ENCODE measurements at places on chromosomes 3 and 15.

GRCh38 chr15:100341750-100342560, at the start of gene ADAMTS17:
TSS of gene ADAMTS17 (minus strand) at chr15:100341975. CDS start at chr15:100341899, 76 bp downstream.
- peak; percentile 93 for DNase-seq

GRCh38 chr3:176950743-176951142, 246.5 kb downstream of the TBL1XR1 start:
- no peak for DNase-seq

- DNase-seq: no peak
Measured at GRCh38 chr3:24378313-24378712, 116.3 kb downstream of the THRB start.

DNA sequence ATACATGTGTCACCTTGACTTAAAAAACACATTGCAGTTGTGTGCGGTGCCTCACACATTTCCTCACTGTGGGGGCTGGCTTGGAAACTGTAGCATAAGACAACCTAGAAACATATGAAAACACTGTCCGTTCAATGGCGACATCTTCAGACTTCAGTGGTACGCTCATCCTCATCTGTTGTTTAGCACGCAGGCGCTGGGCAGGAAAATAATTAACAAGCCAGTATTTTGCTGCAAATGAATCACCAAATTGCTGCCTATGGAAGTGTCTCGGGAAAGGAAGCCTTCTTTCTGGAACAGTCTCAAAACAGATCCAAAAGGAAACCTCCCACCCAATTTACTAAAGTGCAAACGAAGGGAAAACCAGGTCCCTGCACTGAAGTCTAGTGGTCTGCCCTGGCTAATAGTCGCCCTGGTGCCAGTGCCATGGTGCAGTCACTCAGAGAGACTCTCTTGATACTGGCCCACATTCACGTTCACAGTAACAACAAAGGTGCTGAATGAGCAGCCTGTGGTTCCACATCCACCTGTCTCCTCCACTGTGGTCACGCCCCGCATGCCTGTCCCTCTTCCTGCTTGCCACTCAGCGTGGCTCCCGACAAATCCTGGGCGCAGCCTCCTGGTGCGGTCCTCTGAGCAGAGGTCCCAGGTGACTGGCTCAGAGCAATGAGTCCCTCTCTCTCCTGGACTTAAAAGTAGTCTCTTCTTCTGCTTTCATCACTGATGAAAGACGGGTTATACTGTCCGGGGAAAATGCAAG, 35.6 kb upstream of the MUC13 start:
- no peak for DNase-seq

DNA sequence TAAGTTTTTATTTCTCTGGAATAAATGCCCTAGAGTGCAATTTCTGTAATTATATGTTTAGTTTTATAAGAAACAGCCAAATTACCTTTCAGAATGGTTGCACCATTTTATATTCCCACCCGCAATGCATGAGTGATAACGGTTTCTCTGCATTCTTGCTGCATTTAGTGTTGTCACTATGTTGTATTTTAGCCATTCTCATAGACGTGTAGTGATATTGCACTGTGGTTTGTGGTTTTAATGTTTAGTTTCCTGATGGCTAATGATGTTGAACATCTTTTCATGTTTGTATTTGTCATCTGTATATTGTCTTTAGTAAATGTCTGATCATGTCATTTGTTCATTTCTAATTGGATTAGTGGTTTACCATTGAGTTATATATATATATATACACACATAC, 73.0 kb upstream of the GOLIM4 start:
- DNase-seq: no peak

- no peak for DNase-seq
Measured at GRCh38 chr15:41987246-41987924, 15.0 kb upstream of the EHD4 start.

GRCh38 chr3:49787182-49787464, 781 bp upstream of the IP6K1 start:
- no peak for DNase-seq

DNA sequence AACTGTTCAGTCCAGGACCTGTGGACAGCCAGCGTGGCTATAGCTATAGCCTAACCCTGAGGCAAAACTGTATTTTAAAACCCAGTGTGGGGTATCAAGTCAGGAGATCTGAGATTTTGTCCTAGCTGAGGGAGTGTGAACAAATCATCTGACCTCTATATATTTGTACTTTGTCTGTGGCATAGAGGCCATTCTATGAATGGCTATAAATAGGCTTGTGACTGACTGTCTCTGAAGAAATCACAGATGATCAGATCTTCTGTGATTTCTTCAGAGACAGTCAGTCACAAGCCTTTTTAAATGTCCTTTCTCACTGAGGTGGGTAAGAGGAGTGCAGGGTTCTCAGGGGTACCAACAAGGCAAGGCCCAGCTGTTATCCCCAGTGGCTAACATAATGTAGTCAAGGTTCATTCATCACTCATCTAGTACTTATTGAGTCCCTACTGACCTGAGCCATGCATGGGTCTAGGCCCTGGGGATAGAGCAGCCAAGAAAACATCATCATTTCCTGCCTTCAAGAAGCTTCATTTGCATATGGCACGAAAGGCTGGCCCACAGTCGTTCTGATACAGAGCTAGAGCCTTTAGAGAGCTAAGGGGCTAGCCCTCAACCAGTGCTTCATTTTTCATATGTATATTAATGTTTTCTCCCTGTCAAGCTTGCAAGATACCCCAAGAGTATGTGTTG, 53.3 kb downstream of the TIPARP start:
- DNase-seq: no peak

DNA sequence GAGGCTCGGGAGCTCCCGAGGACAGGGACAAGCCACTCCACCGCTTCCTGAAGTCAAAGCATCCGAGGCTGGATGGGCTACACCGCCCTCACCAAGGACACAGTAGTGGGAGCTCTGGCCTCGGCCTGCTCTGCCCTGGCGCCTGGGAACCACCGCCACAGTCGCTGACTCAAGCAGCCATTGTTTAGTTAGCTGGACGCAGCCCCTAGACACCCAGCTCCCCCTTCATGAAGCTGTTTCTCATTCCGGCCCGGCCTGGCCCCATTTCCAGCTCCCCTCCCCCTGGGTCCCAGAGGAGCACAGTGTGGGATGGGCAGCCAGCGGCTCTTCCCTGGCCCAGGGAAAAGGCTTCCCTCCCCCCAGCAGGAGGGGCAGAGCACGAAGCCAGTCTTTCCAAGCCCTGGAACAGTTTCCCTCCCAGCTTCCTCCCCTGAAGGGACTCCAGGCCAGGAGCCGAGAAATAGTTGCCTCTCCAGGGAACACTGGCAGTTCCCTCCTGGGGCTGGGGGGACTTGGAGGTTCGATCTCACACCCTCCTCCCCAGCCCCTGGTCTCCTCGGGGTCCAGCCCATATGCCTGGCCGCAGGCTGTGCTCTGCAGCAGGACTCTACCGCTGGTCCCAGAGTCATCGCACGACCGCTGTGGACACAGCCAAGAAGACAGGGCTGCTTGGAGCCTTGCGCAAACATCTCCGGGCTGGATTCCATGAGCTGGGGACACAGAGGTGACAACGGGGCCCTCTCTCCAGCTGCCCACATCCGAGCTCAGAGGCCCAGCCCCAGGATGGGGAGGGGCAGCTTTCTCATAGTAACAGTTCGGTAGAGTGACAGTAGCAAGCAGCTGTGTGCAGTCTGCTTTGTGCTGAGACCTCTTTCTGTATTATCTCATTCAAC, 10.0 kb downstream of the PLXND1 start:
- DNase-seq: no peak

GRCh38 chr15:40066589-40066988, 27.6 kb upstream of the SRP14 start:
- no peak for DNase-seq

DNA sequence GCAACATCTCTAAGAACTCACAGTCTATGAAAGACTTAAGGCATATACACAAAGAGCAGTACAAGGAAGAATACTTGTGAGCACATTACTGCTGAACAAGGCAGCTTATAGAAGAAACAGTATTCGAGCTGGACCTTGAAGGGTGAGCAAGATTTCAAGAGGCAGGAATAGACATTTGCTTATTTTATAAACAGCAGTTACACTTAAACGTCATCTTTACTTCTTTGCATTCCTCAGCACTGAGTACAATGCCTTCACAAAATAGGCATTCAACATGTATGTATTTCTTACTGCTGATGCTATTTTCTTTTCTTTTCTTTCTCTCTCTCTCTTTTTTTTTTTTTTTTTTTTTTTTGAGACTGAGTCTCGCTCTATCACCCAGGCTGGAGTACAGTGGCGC, 205.8 kb downstream of the ZIC4 start:
- DNase-seq: no peak

DNA sequence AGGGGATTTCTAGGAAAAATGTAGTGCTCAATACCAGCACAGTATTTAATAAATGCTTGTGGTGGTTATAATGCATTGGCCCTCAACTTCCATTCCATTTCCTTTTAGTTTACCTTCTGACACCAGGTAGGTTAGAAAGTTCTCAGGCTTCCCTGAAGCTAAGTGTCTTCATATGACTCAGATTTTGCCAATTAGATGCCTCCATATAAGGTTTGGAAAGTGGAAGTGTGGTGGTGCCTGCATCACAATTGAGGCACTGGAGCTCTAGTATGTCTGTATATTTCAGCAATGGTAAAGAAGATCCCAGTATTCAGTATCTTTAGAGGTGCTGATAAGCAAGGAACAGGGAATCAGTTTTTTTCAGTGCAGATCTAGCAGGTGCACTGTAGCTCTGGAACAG, 18.3 kb downstream of the XRN1 start:
- no peak for DNase-seq

DNA sequence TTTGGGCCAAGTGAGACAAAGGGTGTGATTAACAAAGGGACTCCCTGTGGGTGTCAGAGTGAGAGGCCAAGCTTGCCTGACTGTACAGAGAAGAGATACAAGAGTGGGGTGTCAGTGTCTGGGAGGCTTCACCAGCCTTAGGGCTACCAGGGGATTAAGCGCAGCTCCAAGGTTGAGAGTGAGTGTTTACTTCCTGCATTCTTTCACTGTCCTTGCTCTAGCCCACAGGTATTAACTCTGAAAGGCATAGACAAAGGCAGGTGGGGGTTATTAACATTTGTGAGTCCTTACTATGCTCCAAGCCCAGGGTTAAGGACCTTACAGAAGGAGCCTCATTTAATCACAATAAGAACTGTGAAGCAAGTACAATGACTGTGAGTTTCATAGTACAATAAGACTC, 107.6 kb downstream of the IL20RB start:
- DNase-seq: no peak

DNA sequence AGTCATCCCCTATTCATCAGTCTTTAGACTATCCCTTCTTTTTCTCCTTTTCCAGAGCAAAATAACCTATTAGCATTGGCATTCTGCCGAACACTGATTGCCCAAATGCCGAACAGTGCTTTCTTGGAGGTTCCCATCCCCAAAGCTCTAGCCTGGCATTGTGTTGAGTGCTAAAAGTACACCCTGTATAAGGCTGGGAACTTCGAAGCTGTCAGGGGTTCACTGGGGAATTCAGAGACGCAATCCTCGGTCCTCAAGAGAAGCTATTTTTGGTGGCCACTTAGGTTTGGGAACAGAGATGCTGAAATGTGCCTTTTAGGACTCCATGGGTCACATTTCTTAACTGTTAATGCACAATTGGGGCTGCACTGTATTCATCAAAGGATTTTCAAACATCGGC, 8.4 kb downstream of the FRMD5 start:
- DNase-seq: no peak

- DNase-seq: no peak
Measured at GRCh38 chr3:188527389-188527788, 373.4 kb downstream of the LPP start.

DNA sequence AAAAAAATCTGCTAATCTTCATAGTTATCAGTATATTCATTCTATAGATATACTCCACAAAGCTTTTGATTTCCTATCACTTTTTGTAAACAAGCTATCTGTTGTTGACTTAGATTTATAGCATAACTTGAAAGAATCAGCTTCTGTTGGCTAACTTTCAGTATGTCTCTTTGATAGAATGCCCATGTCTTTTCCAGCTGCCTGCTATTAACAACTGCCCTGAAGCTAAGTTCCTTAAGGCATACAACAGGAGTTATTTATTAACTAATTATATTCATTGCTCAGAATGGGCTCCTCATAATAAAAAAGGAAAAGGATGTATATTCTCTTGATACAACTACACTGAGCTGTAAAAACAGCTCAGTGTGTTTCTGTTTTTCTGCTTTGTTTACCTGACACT, 293.9 kb downstream of the TUSC7 start:
- no peak for DNase-seq

GRCh38 chr3:64856977-64857516, 169.2 kb upstream of the ADAMTS9 start:
- DNase-seq: no peak

- no peak for DNase-seq
Measured at GRCh38 chr15:45378913-45379262, 544 bp upstream of the GATM start.

DNA sequence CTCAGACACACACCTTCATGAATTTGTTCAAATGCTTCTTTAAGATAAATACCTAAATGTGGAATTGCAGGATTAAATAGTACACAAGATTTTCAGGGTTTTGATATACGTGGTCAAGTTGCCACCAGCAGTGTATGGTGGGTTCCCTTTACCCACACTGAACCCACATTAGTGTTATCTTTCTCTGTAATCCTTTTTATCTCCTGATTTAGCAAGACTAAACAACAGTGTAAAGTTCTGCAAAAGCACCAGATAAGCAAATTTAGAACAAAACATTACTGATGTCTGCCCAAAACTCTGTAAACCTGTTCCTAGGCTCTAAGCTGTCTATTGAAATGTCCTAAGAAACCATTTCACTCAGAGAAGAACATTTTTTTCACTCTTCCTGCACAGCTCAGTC, 352.9 kb downstream of the FHIT start:
- DNase-seq: no peak

DNA sequence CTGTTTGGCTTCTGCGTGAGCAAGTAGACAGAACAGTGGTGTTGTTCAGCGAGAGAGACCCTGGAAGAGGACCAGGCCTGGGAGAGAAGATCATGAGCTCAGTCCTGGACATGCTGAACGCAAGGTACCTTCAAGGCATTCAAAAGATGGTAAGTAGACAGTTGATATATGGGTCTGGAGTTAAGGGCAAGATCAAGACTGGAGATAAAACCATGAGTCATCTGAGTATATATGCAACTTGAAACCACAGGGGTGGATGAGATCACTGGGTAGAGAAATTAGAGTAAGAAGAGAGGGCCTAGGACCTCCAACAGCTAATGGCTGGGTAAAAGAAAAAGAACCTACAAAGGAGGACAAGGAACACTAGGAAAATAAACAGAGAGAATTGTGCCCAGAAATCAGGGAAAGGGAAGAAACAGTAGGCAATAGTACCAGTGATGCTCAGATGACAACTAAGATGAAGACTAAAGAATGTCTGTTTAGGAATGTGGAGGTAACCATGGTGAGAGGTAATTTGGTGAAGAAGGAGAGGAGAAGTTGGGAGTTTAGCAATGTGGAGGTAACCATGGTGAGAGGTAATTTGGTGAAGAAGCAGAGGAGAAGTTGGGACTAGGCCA, 343.2 kb upstream of the ADAMTS9 start:
- DNase-seq: no peak

- DNase-seq: no peak
Measured at GRCh38 chr3:88918841-88919240, 188.6 kb upstream of the EPHA3 start.
